Hair follicle dermal papilla cell (primary cell): ENCODE measurements at places on chromosomes 12 and 14. TPM values are rescaled to one million over a fixed set of nuclear protein-coding genes. Genes with fewer than 3 reads are reported as not detected.

LALBA gene
- total RNA-seq, result 0.24 TPM in 1 of 2 replicates, not detected in the other

ETFBKMT gene
- total RNA-seq, result 4.4 and 5.1 TPM in 2 replicates

RNASE3 gene
- not detected in 2 replicates for total RNA-seq

CPNE6 gene
- not detected in 2 replicates for total RNA-seq

CRIP2 gene
- 55.2 and 76.9 TPM in 2 replicates for total RNA-seq

KSR2 gene
- total RNA-seq, result 0.16 and 0.61 TPM in 2 replicates

ENDOU gene
- under 0.01 and 0.49 TPM in 2 replicates for total RNA-seq

CIROP gene
- 0.12 TPM in 1 of 2 replicates, not detected in the other for total RNA-seq

TROAP gene
- total RNA-seq, result 1.8 and 3.6 TPM in 2 replicates

OAS3 gene
- 10.7 and 30.5 TPM in 2 replicates for total RNA-seq

SYNDIG1L gene
- total RNA-seq, result not detected in 2 replicates

NFATC4 gene
- total RNA-seq, result 285 and 343 TPM in 2 replicates

PAPLN gene
- 3.6 and 6.8 TPM in 2 replicates for total RNA-seq

SERPINA12 gene
- not detected in 2 replicates for total RNA-seq

ASCL1 gene
- not detected in 2 replicates for total RNA-seq

DPPA3 gene
- total RNA-seq, result not detected in 2 replicates

WNT1 gene
- not detected in 2 replicates for total RNA-seq

MARS1 gene
- total RNA-seq, result 138 and 167 TPM in 2 replicates

RNU4-1 gene
- under 0.01 TPM in 2 replicates for total RNA-seq

APOLD1 gene
- 4.5 and 5.1 TPM in 2 replicates for total RNA-seq

TFCP2 gene
- total RNA-seq, result 9.6 and 11.5 TPM in 2 replicates

LUM gene
- 1,443 and 1,565 TPM in 2 replicates for total RNA-seq

IKZF4 gene
- 2.4 and 2.8 TPM in 2 replicates for total RNA-seq

DAO gene
- not detected in 2 replicates for total RNA-seq

LRP6 gene
- 23.1 and 39.3 TPM in 2 replicates for total RNA-seq

KRT72 gene
- total RNA-seq, result not detected in 2 replicates

SRRM4 gene
- total RNA-seq, result not detected in 2 replicates

GYS2 gene
- not detected in 2 replicates for total RNA-seq

KLRK1 gene
- 0.16 TPM in 1 of 2 replicates, not detected in the other for total RNA-seq

ULK1 gene
- total RNA-seq, result 13.3 and 14.8 TPM in 2 replicates

TAS2R7 gene
- 0.16 TPM in 1 of 2 replicates, not detected in the other for total RNA-seq

FAM90A1 gene
- total RNA-seq, result 0.12 and 0.16 TPM in 2 replicates

CD4 gene
- total RNA-seq, result 1.7 and 3.2 TPM in 2 replicates

OR6C68 gene
- total RNA-seq, result not detected in 2 replicates

OTOGL gene
- total RNA-seq, result 0.16 and 0.36 TPM in 2 replicates

KRT2 gene
- total RNA-seq, result not detected in 2 replicates

CLEC4A gene
- total RNA-seq, result 0.81 TPM in 1 of 2 replicates, not detected in the other

TRHDE gene
- total RNA-seq, result 7.8 and 32.8 TPM in 2 replicates

DIABLO gene
- total RNA-seq, result 45.7 and 47.1 TPM in 2 replicates

CDC42BPB gene
- total RNA-seq, result 92.5 and 107 TPM in 2 replicates

TTLL5 gene
- total RNA-seq, result 22.2 and 23.9 TPM in 2 replicates

IL26 gene
- not detected in 2 replicates for total RNA-seq

KRT75 gene
- total RNA-seq, result not detected in 2 replicates

SLC7A8 gene
- total RNA-seq, result 16.2 and 17.4 TPM in 2 replicates

OVCH1 gene
- total RNA-seq, result not detected in 2 replicates

RNASE1 gene
- not detected in 2 replicates for total RNA-seq

TAS2R43 gene
- total RNA-seq, result 3.4 and 4.3 TPM in 2 replicates

CCDC38 gene
- not detected in 2 replicates for total RNA-seq
